ENCODE measurements at places on chromosomes 5 and 9.

DNA sequence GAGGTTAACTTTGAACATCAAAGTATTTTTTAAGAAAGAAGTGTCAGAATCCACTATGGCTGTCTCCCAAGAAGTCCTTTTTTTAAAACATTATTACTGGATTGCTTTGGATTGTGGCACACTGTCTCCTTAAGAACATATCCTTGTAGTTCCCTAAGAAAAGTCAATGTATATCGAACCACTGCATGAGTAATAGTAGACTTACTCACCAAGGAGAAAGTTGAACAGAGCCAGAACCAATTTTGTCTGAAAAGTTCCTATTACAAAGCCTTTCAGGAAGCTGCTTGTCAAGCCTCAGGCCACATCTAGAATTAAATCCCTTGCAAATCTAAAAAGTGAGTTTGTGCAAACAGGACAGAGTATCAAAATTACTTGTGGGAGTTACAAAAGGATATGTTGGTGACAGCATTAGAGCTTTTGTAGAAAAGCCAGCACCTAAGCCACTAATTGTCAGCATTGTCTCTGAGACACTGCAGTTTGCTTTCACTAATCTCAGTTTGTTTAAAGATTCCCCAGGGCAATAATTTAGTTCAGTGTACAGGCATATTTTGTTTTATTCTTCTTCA lies 195.4 kb downstream of the MPDZ start:
- no peak for DNase-seq

DNA sequence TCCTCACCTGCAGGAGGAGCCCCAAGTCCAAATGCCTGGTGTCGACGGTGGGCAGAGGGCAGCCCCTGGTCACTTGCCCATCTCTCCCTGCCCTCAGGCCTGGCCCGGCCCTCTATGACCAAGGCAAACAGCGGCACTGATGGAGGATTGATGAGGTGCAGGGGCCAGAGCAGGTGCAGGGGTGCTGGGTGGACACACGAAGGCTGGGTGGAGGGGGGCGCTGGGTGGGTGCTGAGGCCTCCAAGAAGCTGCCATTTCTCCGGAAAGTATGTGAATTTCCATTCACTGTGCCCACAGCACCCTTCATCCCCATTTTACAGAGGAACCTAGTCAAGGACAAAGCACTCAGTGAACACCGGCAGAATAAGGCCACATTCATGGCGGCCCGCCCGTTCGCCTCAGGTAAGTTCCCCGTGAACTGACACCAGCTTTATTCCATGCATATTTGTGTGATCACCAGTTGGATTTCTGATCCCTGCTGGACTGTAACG lies 143.8 kb upstream of the PPP1R26 start:
- no peak for DNase-seq

DNA sequence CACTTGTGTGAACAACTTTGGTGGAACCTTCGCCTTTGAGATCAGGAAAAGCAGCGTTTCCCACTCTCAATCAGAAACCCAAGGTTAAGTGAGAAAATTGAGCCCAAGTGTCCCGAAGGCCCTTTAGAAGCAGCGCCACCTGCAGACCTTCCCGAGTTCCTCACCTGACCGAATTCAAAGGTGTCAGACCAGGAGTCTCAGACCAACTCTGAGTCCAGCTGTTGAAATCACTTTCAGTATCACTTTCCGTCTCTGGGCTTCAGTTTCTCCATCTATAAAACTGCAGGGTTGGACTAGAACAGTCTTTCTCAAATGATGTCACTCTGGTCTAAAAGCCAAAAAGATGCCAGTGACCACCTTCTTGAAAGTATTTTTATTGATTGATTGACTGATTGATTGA lies 31.7 kb upstream of the GRHPR start:
- DNase-seq = no peak

- no peak for DNase-seq
Observed at GRCh38 chr9:8637626-8638025, 838.0 kb upstream of the DMAC1 start.

- no peak for DNase-seq
Observed at GRCh38 chr9:126232461-126232860, 94.2 kb upstream of the MVB12B start.

- DNase-seq = no peak
Observed at GRCh38 chr9:19994296-19994695, 205.5 kb upstream of the SLC24A2 start.

GRCh38 chr9:131337131-131337848 lies 47.8 kb downstream of the PLPP7 start:
- no peak for DNase-seq

Data from activated CD4-positive, alpha-beta T cell treated with anti-CD3 and anti-CD28 coated beads for 1 hour (primary cell).